ENCODE measurements at places on chromosomes 16 and 17. TPM values are rescaled to one million over a fixed set of nuclear protein-coding genes. Genes with fewer than 3 reads are reported as not detected.

The WFIKKN1 gene
- not detected for total RNA-seq

The COG8 gene
- 56.2 TPM for total RNA-seq

The NTN1 gene
- total RNA-seq = 11.9 TPM

The VMO1 gene
- total RNA-seq = not detected

The ACE gene
- total RNA-seq = not detected

The NUDT7 gene
- total RNA-seq = 25.3 TPM

The PITPNM3 gene
- total RNA-seq = 0.20 TPM

The RAB37 gene
- total RNA-seq = not detected

The AOC3 gene
- 0.17 TPM for total RNA-seq

The MYH2 gene
- total RNA-seq = not detected

The AATK gene
- total RNA-seq = 0.09 TPM

The SPNS3 gene
- total RNA-seq = 2.7 TPM

The NUTF2 gene
- total RNA-seq = 242 TPM

The ATP2C2 gene
- not detected for total RNA-seq

The TEKT5 gene
- total RNA-seq = not detected

The USH1G gene
- not detected for total RNA-seq

The PRDM7 gene
- total RNA-seq = not detected

The SLC5A2 gene
- not detected for total RNA-seq

The PRR15L gene
- not detected for total RNA-seq

The MPO gene
- total RNA-seq = not detected

The CLEC3A gene
- total RNA-seq = not detected

The FAM20A gene
- not detected for total RNA-seq

The SLFN12 gene
- 7.8 TPM for total RNA-seq

The CEP295NL gene
- total RNA-seq = not detected

The GNAO1 gene
- 4.1 TPM for total RNA-seq

The NPIPA3 gene
- total RNA-seq = 0.74 TPM

The PLLP gene
- 17.0 TPM for total RNA-seq

The KLHL11 gene
- 15.5 TPM for total RNA-seq
